ENCODE measurements at places on chromosomes 7 and 10. TPM values are rescaled to one million over a fixed set of nuclear protein-coding genes. Genes with fewer than 3 reads are reported as not detected.

MLXIPL gene
- total RNA-seq, result 50.3 TPM

DNA sequence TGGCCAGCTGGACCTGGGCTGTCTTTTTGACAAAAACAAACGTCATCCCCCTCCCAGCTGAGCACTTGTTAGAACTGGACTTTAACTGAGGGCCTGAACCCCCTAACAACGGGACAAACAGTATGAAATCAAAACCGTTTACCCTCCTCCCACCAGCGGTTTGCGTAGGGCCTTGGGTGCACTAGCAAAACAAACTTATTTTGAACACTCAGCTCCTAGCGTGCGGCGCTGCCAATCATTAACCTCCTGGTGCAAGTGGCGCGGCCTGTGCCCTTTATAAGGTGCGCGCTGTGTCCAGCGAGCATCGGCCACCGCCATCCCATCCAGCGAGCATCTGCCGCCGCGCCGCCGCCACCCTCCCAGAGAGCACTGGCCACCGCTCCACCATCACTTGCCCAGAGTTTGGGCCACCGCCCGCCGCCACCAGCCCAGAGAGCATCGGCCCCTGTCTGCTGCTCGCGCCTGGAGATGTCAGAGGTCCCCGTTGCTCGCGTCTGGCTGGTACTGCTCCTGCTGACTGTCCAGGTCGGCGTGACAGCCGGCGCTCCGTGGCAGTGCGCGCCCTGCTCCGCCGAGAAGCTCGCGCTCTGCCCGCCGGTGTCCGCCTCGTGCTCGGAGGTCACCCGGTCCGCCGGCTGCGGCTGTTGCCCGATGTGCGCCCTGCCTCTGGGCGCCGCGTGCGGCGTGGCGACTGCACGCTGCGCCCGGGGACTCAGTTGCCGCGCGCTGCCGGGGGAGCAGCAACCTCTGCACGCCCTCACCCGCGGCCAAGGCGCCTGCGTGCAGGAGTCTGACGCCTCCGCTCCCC lies at the start of gene IGFBP1:
TSS of gene IGFBP1 (plus strand) at position 304 of the 808 bp plus-strand sequence. CDS start at position 469, 165 bp downstream.
- H3K36me3 ChIP-seq, result no peaks in the 10 kb centered on the region
- H3K27ac ChIP-seq, result peak within 1 kb of the TSS; percentile 90
- peak within 1 kb of the TSS; percentile 64 for H3K4me3 ChIP-seq
- no peaks in the 10 kb centered on the region for H3K27me3 ChIP-seq
- DNase-seq, result peak; percentile 66

GDF2 gene
- 8.5 TPM for total RNA-seq

DNA sequence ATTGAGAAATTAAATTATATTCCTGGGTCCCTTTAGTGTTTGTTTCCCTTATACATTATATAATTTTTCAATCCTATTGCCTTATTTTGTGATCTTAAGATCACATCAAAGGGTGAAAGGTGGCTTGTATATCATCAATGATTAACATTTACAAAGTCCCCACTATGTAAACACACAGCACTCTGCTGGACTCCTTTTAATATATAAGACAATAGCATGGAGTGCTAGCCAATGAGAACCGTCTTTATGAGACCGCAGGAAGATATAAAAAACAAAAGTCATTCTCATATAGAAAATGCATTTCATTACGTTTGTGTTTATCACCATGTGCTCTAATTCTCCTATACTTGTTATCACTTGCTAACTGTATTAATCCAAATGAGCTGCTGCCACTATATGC lies 108.5 kb downstream of the HOXA1 start:
- DNase-seq, result no peak
- H3K27ac ChIP-seq, result no peak overlapping the region
- H3K27me3 ChIP-seq, result peaks cover 2% of the 10 kb centered on the region

DNA sequence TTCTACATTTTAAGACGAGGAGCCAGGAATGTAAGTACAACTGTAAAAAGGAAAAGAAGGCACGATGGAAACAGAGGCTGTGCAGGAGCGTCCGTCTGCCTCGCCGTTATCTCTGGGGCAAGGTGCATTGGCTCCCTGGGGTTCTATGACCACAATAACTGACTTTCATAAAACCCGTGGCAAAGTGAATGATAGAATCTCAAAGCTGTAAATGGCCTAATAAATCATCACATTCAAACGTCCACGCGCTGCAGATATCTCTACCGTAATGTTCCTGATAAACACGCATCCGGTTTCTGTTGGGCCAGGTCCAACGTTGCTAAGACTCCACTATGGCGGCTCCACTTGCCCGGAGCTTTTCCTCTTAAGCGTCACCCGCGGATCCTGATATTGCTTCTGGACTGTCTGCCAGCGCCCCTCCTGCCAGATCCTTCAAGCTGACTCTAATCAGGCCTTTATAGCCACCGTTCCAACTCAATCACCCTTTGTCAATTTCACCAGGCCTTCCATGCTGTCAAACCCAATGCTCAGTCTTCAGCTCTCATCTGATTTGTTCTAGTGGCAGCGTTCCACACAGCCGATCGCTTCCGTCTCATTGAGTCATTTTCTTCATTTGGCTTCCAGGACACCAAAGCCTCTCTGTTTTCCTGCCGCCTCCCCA lies 265.6 kb upstream of the FOXK1 start:
- no peak overlapping the region for H3K4me3 ChIP-seq
- no peaks in the 10 kb centered on the region for H3K36me3 ChIP-seq
- no peaks in the 10 kb centered on the region for H3K27me3 ChIP-seq
- no peaks in the 10 kb centered on the region for H3K4me1 ChIP-seq

AGR2 gene
- total RNA-seq, result 0.37 TPM

- no peak for DNase-seq
- peaks cover 2% of the 10 kb centered on the region for H3K27me3 ChIP-seq
- no peak overlapping the region for H3K27ac ChIP-seq
- H3K36me3 ChIP-seq, result no peaks in the 10 kb centered on the region
- no peak overlapping the region for H3K4me3 ChIP-seq
Observed at GRCh38 chr7:29765490-29765889, 40.8 kb upstream of the WIPF3 start.

NPC1L1 gene
- 16.4 TPM for total RNA-seq

DNA sequence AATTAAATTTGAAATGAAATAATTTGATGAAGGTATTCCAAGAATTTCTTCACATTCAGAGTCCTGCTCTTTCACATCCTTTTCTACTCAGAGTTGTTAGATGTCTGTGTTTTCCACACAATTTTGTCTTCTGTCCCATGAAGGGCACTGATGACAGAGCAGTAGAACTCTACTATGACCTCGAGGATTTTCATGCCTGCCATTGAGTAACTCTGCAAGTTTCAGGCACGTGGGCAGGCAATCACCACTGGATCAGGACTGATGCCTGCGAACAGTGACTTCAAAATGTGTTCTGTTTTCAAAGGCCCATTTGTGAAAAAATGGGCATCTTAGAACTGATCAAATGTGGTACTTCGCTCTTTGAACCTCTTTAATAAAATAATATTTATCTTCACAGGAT lies 91.1 kb downstream of the CDK6 start:
- H3K27ac ChIP-seq, result no peak overlapping the region
- no peaks in the 10 kb centered on the region for H3K36me3 ChIP-seq
- no peaks in the 10 kb centered on the region for H3K27me3 ChIP-seq
- H3K4me3 ChIP-seq, result no peak overlapping the region

PRKG1 gene
- total RNA-seq, result 1.4 TPM

DNA sequence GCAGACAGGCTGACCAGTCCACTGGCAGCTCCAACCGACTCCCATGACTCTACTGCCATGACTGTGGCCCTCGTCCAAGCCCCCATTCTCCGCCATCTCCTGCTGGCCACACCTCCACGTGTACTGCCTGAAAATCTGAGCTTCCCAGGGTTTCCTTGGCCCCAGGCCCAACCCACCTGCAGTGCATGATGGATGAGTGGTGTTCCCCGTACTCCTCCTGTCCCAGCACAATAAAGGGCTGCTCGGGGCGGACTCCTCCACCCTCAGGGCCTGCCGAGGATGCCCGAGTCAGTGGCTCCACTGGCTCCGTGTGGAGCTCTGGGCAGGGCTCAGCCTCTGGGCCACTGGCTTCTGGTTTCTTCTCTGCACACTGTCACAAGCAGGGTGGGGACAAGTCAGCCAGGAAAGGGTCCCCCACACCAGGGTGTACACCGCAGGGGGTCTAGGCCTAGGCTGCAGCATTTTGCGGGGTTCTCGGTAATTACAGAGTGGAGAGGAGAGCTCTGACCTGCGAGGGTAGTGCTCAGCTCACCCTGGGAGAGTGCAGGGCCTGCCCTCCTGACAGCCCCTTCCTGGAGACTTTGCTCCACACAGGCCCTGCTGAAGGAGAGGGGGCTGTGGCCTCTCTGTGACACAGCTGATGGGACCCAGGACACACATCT lies 15.2 kb downstream of the WDR91 start:
- H3K4me3 ChIP-seq, result no peak overlapping the region
- H3K27me3 ChIP-seq, result no peaks in the 10 kb centered on the region
- no peaks in the 10 kb centered on the region for H3K4me1 ChIP-seq
- H3K27ac ChIP-seq, result no peak overlapping the region
- peaks cover 68% of the 10 kb centered on the region for H3K36me3 ChIP-seq
- no peak for DNase-seq

DNA sequence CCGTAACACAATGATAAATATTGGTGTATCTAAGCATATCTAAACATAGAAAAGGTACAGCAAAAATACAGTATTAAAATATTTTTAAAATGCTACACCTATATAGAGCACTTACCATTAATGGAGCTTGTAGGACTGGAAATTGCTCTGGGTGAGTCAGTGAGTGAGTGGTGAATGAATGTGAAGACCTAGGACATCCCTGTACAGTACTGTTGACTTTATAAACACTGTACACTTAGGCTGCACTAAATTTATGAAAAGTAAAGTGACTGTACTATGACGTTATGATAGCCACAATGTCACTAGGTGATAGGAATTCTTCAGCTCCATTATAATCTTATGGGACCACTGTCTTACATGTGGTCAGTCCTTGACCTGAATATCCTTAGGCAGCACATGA lies 147.0 kb downstream of the GLI3 start:
- no peaks in the 10 kb centered on the region for H3K36me3 ChIP-seq
- H3K4me1 ChIP-seq, result no peaks in the 10 kb centered on the region
- H3K4me3 ChIP-seq, result no peak overlapping the region
- no peak overlapping the region for H3K27ac ChIP-seq
- no peak for DNase-seq

DNA sequence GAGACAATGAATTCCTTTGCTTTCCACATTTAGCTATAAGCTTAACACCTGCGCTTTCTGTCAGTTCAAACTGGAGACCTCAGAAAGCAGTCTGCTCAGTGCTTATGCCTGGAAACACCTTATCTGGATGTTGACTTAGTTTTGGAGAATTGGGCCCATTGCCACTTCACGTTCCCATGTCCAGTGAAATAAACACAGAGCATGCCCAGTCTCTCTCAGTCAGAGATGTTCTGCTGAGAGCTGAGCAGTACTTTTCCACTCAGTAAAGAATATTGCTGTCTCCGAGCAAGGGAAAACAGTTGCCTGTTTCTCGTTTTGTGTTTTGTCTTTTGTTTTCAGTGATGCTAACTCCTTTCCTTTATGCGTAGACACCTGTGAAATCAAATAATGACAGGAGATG lies 83.2 kb upstream of the PRR15 start:
- H3K27ac ChIP-seq, result peak overlapping the region; percentile 19
- peaks cover 32% of the 10 kb centered on the region for H3K4me1 ChIP-seq
- no peak for DNase-seq
- H3K4me3 ChIP-seq, result no peak overlapping the region
- no peaks in the 10 kb centered on the region for H3K27me3 ChIP-seq
- no peaks in the 10 kb centered on the region for H3K36me3 ChIP-seq

INA gene
- total RNA-seq, result not detected

GRCh38 chr10:74058071-74058470 lies 60.2 kb downstream of the VCL start:
- no peaks in the 10 kb centered on the region for H3K36me3 ChIP-seq
- no peaks in the 10 kb centered on the region for H3K4me1 ChIP-seq
- no peak for DNase-seq
- no peaks in the 10 kb centered on the region for H3K27me3 ChIP-seq
- no peak overlapping the region for H3K4me3 ChIP-seq
- no peak overlapping the region for H3K27ac ChIP-seq

AKR1D1 gene
- 19.5 TPM for total RNA-seq

NRP1 gene
- 55.0 TPM for total RNA-seq

- H3K36me3 ChIP-seq, result no peaks in the 10 kb centered on the region
- peak; percentile 87 for DNase-seq
- H3K4me3 ChIP-seq, result no peak overlapping the region
- no peak overlapping the region for H3K27ac ChIP-seq
Observed at GRCh38 chr10:79374312-79375191, 27.3 kb downstream of the PPIF start.

DNA sequence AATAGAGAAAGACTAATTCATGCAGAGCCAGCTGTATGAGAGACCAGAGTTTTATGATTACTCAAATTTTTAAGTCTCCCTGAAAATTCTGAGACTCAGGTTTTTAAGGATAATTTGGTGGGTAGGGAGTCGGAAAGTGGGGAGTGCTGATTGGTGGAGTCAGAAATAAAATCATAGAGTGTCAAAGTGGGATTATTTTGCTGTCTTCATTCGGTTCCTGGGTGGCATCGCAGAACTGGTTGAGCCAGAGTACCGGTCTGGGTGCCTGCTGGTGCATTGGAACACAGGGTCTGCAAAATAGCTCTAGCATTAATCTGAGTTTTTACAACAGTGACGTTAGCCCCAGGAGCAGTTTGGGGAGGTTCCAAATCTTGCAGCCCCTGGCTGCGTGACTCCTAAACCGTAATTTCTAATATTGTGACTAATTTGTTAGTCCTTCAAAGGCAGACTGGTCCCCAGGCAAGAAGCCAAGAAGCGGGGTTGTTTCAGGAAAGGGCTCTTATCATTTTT lies 32.4 kb downstream of the GPRIN2 start:
- H3K27me3 ChIP-seq, result no peaks in the 10 kb centered on the region
- no peaks in the 10 kb centered on the region for H3K4me1 ChIP-seq
- H3K4me3 ChIP-seq, result no peak overlapping the region
- H3K27ac ChIP-seq, result no peak overlapping the region

SEMA3D gene
- total RNA-seq, result 1.2 TPM

DNA sequence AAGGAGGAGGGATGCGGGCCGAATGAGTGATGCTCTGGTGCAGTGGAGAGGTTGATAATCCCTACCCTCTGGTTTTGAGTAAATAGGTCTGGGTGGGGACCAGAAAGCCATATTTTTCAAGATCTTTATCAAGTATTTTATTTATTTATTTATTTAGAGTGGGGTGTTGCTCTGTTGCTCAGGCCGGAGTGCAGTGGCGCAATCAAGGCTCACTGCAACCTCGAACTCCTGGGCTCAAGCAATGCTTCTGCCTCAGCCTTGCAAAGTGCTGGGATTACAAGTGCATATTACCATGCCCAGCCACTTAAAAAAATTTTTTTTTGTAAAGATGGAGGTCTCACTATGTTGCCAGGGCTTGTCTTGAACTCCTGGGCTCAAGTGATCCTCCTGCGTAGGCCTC lies 21.6 kb downstream of the SVIL start:
- H3K4me3 ChIP-seq, result no peak overlapping the region
- no peak overlapping the region for H3K27ac ChIP-seq
- H3K27me3 ChIP-seq, result no peaks in the 10 kb centered on the region

CFAP70 gene
- 2.3 TPM for total RNA-seq

DNA sequence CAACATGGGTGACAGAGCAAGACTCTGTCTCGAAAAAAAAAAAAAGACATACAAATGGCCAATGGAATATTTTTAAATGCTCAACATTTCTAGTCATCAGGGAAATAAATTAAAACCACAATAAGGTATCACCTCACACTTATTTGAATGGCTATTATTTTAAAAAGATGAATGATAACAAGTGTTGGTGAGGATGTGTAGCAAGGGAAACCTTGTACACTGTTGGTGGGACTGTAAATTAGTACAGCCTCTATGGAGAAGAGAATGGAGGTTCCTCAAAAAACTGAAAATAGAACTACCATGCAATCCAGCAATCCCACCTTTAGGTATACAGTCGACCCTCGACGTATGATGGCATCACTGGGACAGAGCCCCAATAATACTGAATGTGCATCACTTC lies 65.4 kb upstream of the DIP2C start:
- DNase-seq, result no peak
- no peak overlapping the region for H3K27ac ChIP-seq
- no peak overlapping the region for H3K4me3 ChIP-seq
- H3K4me1 ChIP-seq, result no peaks in the 10 kb centered on the region
- no peaks in the 10 kb centered on the region for H3K27me3 ChIP-seq
- H3K36me3 ChIP-seq, result no peaks in the 10 kb centered on the region
